ENCODE measurements at places on chromosomes 5 and 9.

GRCh38 chr9:73743826-73744225 lies 592.2 kb downstream of the ANXA1 start:
- DNase-seq: no peak

DNA sequence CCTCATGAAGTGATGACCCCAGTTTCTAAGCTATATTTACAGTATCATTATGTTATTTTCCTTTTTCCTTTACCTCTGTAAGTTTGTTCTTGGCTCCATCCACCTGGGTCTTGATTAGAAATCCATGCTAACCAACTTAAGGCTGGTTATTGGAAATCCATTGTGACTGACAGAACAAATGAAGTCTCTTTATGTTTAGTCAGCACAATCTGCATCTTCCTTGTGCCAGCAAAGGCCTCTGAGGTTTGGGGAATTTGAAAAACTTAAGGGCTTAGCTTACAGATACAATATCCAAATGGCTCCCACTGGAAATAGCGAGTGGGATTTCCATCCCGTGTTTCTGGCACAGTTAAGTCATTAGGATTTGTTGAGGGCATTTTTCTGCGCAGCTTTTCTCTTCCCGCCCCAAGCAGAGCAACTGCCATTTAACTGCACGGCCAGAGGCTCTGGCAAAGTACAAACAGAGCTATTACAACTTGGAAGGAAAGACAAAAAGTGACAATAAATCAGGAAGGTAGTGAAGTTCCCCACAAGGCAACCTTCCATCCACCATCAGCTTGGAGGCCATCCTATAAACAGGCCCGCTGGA lies 64.2 kb downstream of the DCP2 start:
- DNase-seq: no peak

DNA sequence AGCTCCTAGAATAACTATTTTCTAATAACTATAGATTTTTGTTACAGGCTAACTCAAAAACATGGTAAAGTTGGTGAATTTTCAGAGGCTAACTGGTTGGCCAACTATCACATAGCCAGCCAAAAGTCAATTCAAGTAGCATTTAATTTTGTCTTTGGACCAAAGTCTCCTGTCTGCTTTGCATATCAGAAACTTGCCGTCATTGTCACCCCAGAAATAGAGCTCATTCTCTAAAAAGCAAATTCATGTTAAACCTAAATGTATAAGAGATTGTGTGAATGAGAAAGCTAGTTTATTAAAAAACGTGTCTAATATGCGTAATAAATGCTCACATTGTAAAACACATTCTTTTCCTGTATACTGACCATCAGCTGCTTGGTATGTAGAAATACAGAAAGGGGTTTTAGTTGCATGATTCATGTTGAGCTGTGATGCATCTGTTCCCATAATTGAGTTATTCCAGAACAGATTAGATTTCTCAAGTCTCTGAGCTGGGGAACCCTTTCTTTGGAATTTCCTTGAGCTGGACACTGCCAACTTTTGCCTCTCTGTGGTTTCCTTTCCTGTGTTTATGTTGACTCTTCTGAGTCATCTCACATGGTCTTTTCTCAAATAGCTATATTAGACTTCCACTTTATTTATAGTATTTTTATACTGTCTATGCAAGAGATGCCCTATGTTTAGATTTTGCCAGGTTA lies 7.3 kb downstream of the SRFBP1 start:
- DNase-seq: no peak

GRCh38 chr5:176441921-176442323 lies 6.3 kb upstream of the FAF2 start:
- no peak for DNase-seq

DNA sequence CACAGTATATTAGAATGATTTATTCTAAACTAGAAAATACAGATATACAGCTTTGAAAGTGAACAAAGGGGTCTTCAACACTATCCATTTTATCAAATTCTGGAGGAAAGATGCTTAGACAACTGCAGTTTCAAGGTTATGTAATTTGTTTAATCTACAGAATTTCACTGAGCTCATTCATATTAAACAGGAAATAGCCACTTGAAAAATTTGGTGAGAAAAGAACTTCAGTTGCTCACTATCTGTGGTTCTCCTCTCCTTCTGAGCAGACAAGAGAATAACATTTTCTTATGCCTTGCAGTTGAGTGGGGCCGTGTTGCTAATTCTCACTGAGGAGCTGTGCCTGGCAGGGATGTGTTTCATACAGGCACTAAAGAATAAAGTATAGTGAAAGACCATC lies 1428.2 kb downstream of the CDH12 start:
- DNase-seq: no peak

DNA sequence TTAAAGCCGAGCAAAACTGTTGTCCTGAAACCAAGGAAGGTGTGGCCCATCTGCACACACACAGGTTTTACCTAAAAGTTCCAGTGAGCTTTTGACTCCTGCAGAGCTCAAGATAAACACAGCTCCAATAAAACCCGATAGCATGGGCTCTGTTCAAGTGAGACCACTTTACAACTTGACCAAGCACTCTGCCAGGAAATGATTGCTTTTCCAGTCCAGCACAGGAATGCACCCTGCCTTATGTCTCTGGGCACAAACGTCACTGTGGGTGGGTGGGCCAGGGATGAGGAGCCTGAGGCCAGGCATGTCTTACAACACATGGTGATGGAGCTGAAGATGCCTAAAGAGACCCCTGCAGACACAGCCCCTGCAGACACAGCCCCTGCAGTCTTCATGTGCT lies 115.3 kb downstream of the ROR2 start:
- DNase-seq: no peak

GRCh38 chr5:88778736-88779135 lies 104.2 kb downstream of the MEF2C start:
- no peak for DNase-seq
